Stimulated activated CD8-positive, alpha-beta memory T cell treated with anti-CD3 and anti-CD28 coated beads, Interleukin-4, amount 100 ng/mL, for 4 hours (primary cell): ENCODE measurements at places on chromosomes 13 and 19.

GRCh38 chr13:30148786-30149185 lies 158.6 kb downstream of the KATNAL1 start:
- no peak for DNase-seq

DNA sequence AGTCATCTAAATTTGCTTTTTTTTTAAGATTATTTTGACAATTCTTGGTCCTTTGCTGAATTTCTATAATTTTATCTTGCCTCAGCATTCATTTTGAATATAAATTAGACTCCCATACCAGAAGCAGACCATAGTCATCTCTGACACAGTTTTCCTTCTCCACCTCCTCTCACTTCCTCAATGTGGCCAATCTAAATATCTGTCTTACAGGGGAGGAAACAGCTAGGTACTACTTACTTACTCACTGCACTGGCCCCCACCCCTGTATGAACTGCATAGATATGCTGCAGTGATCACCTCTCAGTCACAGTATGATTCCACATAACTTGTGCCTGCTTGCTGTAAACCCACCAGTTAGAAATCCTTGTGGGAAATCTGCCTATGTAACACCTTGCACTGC lies 665.6 kb downstream of the FGF9 start:
- DNase-seq: no peak

DNA sequence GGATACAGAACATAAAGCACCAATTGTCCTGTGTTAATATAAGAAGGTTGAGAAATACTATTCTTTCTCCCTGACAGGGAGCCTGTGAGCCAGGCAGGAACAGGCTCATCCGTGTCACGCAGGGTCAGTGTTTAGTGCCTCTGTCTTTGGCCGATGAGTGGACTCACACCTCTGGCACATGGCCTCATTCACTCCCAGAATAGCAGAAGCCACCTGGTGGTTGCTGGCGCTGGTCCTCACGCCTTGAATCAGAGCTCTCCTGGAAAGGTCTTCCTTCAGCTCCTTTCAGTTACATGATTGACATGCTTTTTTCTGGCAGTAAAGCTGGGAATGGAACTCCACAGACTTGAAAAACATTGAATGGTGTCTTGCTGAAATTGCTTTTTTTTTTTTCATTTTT lies 28.1 kb upstream of the SIAH3 start:
- no peak for DNase-seq

- DNase-seq: no peak
These were observed 2.2 kb upstream of the RAB11B start for GRCh38 chr19:8387688-8388611.

- DNase-seq: no peak
These were observed 40.0 kb upstream of the MATK start for GRCh38 chr19:3826163-3826562.

GRCh38 chr13:113400621-113401451 lies 36.9 kb upstream of the GRTP1 start:
- no peak for DNase-seq
